ENCODE measurements at places on chromosomes 11 and 22.

DNA sequence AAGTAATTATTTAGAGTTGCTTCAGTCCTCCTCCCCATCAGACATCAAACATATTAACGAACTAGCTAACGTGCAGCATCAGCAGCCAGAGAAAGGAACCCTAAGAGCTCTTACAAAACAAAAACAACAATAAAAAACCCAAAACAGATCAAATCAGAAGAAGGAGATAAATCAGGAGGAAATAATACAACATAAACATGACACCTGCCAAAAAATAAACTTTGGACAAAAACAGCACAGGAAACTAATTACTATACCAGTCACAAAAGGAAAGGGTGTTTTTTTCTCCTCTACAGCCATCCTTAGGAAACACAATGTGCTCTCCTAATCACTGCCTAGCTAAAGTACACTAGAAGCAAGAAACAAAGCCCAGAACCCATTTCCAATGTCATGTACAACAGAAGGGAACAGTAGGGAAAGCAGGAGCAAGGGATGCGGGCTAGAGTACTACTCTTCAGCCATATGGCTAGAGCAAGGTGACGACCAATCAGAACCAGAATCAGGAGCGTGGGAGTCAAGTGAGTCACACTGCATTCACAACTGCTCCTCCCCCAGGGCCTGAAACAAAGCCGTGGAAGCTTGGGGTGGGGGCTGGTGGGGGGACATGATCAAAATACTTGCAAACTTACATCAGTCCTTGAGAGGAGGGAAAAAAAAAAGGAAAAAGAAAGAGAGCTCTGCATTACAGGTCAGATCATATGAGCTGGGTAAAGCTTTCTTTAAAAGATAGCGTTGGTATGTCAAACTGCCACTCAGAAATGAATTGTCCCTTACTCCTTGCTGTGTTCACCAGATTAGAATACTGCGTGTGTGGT lies 60.4 kb downstream of the LARGE2 start:
- peak; percentile 89 for DNase-seq

- DNase-seq, result peak; percentile 43
Observed at GRCh38 chr11:100574894-100575769, 112.0 kb upstream of the ARHGAP42 start.

GRCh38 chr11:47160753-47161133 lies 15.9 kb downstream of the ARFGAP2 start:
- DNase-seq, result no peak

DNA sequence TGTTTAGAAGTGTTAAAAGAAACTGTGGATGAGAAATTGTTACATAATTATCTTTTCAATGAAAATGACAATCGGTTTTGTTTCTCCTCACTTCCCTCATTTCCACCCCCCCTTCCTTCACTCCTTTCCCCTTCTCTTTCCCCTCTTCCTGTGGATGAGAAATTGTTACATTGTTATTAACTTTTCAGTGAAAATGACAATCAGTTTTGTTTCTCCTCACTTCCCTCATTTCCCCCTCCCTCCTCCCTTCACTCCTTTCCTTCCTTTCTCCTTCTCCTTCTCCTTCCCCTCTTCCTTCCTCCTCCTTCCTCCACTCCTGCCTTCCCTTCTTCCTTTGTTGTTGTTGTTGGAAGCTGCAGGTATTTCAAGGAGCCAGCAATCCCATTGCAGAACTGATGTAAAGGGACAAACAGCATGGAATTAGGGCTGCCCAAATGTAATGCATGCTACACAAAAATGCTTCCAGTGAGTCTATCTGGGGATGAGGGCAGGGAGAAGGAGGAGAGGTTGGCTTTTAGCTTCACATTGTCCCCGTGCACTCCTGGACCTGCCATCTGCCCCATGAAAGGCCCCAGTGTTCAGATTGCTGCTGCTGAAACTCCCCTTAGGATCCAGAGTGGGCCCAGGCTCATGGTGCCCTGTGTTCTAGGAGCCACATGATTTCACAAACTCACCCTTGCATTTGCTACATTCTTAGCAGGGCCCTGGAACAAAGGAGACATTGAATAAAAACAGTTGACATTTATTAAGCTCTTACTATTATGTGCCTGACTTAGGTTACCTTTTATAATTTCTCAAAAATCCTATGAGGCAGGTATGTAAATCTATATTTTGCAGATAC lies 133.0 kb upstream of the TIMP3 start:
- no peak for DNase-seq

GRCh38 chr11:115678942-115679341 lies 174.7 kb upstream of the CADM1 start:
- DNase-seq, result no peak

DNA sequence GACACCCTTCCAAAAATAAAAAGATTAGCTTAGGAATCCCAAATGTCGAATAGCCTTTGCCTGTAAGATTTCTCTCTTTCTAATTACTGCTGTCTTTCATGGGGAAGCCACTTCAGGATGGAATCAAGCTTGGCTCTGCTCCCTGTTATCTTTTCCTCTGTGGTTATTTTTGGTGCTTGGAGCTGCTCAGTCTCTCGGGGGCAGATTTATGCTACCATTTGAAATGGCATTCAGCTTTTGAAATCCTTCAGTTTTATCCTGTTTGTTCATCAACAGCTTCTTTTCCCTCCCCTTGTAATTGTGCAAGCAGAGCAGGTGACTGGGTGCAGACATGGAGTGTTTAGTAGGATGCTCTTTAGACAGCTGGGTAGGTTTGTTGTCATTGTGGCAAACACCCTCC lies 111.0 kb downstream of the DBX1 start:
- no peak for DNase-seq

DNA sequence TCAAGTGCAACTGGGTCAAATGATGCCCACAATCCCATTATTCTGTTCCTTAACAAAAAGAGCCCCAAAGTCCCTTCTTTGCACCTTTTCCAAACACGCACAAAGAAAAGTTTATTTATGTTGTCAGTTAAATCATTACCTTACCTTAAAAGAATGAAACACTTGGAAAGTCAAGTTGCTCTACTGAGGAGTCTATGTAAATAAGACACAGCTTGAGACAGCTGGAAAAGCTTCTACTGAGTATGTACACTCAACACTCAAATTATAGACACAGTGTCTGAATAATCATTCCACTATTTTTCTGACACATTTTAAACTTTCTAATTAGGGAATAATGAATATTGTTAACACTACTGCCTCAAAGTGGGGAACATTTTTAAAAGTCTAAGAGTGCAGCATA lies 21.6 kb upstream of the PHLDA2 start:
- peak; percentile 27 for DNase-seq

- no peak for DNase-seq
Observed at GRCh38 chr11:99383648-99384245, 363.0 kb downstream of the CNTN5 start.
